ENCODE measurements at places on chromosomes 1 and 21. TPM values are rescaled to one million over a fixed set of nuclear protein-coding genes. Genes with fewer than 3 reads are reported as not detected.

OR2L8 gene
- not detected for polyA plus RNA-seq

DNA sequence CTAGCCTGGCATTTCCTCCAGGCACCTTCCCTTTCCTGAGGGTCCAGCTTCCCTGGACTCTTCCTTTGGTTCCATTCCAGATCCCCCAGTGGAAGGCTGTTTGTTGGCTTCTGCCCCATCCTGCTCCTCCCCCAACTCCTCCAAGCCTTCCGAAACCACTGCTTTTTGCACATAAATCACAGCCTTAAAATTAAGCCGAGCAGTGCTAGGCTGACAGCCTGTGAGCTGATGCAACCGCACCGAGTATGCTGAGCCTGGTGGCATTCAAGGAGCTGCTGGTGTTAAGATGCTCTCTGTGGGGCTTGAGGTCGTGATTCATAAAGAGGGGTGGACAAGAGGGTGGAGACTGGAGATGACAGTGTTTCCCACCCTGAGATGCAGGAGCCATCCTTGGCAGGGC lies 266.6 kb upstream of the C1orf174 start:
- no peaks in the 10 kb centered on the region for H3K4me1 ChIP-seq
- DNase-seq = no peak
- no peak overlapping the region for H3K4me3 ChIP-seq
- peaks cover 5% of the 10 kb centered on the region for H3K27me3 ChIP-seq

DNA sequence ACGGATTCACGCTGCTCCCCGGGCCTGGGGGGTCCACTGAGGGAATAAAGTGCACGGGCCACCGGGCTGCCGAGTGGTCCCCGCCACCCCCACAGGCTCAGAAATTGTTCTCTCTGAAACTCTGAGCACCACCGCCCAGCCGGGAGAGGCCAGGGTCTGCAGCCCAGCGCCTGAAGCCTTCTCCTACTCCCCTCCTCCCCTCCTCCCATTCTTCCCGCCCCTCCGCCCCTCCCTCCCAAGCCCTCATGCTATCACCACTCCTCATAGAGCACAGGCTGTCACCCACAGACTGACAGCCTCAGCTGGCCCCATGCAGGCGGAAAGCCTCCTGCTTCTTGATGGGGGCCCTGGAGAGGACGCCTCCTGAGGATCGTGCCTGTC lies 707 bp upstream of the GPR153 start:
- H3K27ac ChIP-seq = no peak overlapping the region
- peaks cover 10% of the 10 kb centered on the region for H3K4me1 ChIP-seq
- H3K27me3 ChIP-seq = no peaks in the 10 kb centered on the region
- H3K4me3 ChIP-seq = peak overlapping the region; percentile 74
- H3K36me3 ChIP-seq = no peaks in the 10 kb centered on the region

DNA sequence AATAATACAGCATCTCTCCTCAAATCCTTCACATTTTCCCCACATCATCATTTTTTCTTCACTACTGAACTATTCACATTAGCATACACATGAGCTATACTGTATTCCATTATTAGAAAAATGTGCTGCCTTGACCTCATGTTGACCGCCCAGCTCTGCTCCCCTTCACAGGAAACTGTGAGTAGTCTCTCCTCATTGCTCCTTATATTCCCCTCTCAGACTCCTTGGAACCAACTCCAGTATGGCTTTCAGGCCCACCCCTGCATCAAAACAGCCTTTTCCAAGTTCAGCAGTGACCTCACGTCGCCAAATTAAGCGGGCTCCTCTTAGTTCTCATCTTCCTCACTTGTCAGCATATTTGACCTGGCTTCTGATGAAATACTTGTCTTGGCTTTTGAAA lies 59.2 kb upstream of the SPAG17 start:
- no peaks in the 10 kb centered on the region for H3K36me3 ChIP-seq
- no peak for DNase-seq
- H3K4me3 ChIP-seq = no peak overlapping the region
- no peaks in the 10 kb centered on the region for H3K4me1 ChIP-seq

GRCh38 chr1:231383159-231383860 lies 38.8 kb downstream of the EGLN1 start:
- no peak overlapping the region for H3K4me3 ChIP-seq
- H3K4me1 ChIP-seq = peaks cover 24% of the 10 kb centered on the region
- DNase-seq = no peak

ZBTB48 gene
- polyA plus RNA-seq = 8.3 TPM

ADAM30 gene
- polyA plus RNA-seq = not detected

DNA sequence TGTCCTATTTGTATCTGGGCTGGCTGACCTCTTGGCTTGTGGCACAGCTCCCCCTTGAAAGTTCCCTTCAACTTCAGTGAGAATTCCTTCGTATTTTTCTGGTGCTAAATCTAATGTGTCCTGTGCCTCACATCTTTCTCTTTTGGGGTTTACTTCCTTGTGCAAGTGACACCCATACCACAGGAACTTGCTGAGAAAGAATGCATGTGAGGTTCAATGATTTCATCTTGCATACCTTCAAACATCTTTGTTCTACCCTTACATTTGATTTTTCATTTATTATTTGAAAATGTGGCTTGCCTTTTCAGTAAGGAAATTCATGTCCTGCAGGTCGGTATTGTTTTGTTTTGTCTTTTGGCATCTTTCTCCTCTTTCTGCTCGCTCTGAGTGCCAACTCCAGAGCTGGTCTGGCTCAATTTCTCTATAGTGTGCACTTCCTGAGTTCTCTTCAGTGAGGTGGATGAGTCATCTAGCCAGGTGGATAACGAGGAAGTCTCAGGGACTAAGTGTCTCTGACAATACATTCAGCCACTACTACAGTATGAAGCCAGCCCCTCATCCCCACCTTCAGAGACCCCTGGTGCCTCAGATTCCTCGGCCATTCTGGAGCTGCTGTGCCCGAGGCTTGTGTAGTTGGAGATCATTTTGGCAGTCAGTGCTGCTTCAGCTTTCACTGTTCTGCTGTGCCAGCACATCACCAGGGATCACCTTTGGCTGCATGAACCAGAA lies 59.5 kb downstream of the RIPK4 start:
- H3K4me1 ChIP-seq = no peaks in the 10 kb centered on the region
- no peak overlapping the region for H3K27ac ChIP-seq
- H3K4me3 ChIP-seq = no peak overlapping the region
- DNase-seq = no peak

- H3K27ac ChIP-seq = no peak overlapping the region
- DNase-seq = no peak
- no peaks in the 10 kb centered on the region for H3K36me3 ChIP-seq
These were observed 46.0 kb upstream of the POFUT2 start for GRCh38 chr21:45333583-45334121.

DNA sequence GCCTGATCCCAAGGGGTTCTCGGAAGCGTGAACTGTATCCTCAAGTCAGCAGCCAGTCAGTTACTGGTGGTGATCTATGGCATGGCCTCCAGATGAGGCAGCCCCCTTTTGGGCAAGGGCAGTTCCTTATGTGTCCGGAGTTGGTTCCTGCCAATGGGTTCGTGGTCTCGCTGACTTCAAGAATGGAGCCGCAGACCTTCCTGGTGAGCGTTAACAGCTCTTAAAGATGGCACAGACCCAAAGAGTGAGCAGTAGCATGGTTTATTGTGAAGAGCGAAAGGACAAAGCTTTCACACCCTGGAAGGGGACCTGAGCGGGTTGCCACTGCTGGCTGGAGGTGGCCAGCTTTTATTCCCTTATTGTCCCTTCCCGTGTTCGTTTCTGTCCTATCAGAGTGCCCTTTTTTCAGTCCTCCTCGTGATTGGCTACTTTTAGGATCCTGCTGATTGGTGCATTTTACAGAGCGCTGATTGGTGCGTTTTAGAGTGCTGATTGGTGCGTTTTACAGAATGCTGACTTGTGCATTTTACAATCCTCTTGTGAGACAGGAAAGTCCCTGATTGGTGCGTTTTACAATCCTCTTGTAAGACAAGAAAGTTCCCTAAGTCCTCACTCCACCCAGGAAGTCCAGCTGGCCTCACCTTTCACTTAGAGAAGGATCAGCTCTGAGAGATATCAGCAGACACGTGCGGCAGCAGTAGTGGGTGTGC lies 8.9 kb upstream of the IL10RB start:
- DNase-seq = no peak
- no peak overlapping the region for H3K4me3 ChIP-seq
- H3K27me3 ChIP-seq = no peaks in the 10 kb centered on the region
- peak overlapping the region; percentile 81 for H3K27ac ChIP-seq
- peaks cover 47% of the 10 kb centered on the region for H3K36me3 ChIP-seq
- H3K4me1 ChIP-seq = peaks cover 88% of the 10 kb centered on the region

DNA sequence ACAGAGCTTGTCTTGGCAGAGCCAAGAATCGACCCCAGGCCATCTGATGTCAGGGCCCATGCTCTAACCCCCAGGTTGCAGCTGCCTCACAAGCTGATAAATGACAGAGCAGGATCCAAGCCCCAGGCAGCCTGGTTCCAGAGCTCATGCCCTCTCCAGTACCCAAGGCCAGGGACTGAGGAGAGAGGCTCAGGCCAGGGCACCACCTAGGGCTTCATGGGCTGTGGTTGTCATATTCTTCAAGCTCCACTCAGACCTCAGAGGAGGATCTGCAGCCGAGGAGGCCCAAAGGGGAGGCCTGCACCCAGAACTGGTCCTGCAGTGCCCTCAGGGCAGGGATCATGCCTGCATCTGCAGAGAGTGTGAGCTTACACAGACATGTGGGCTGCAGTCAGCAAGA lies 301.1 kb downstream of the MATN1 start:
- DNase-seq = no peak
- no peak overlapping the region for H3K27ac ChIP-seq
- H3K4me1 ChIP-seq = no peaks in the 10 kb centered on the region
- H3K36me3 ChIP-seq = peaks cover 6% of the 10 kb centered on the region
- no peak overlapping the region for H3K4me3 ChIP-seq

DNA sequence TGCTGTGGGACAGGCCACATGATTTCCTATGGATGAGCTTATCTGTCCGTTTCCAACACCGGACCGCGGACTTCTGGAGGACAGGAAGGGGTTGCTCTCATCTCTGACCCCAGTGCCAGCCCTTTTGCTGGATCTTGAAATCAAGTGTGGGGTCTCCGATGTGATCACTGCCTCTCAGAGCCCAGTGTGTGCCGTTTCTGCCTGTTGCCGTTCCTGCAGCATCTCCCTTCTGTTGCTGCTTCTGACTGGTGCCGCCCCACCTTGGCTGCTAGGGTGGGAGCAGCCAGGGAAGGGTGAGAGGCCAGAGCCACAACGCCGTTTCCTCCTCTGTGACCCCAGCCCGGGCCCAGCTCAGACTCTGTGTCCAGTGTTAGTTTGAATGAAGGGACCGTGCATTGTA lies 67.3 kb upstream of the WNT4 start:
- H3K4me3 ChIP-seq = no peak overlapping the region
- H3K27ac ChIP-seq = no peak overlapping the region
- no peak for DNase-seq
- no peaks in the 10 kb centered on the region for H3K4me1 ChIP-seq
- no peaks in the 10 kb centered on the region for H3K36me3 ChIP-seq
